ENCODE measurements at places on chromosomes 1 and 21.

DNA sequence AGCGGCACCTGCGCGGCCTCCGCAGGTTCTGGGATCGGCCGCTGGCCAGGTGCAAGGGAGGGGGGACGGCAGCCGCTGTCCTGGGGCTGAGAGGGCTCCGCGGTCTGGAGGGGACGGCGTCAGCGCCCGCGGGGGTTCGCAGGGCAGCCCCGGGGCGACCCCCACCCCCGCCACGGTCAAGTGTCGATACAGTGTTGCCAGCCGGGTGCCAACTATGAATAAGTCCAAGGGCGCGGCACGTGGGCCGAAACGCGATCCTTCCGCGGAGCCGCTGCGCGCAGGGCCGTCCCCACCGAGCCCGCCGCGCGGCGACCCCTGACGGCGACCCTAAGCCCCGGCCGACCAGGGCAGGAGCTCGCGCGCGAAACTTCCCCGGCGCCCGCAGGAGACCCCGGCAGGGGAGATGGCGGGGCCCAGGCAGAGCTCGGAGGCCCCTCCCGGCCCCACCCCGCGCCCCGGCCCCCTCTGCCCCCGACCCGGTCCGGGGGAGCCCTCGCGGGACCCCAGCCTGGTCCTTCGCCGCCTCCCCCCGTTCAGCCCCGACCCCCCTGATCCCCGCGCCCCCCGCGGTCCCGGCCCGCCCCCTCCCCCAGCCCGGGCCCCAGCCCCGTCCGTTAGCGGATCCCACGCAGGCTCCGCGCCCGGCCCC, 586 bp upstream of the AGPAT3 start:
- DNase-seq: no peak

DNA sequence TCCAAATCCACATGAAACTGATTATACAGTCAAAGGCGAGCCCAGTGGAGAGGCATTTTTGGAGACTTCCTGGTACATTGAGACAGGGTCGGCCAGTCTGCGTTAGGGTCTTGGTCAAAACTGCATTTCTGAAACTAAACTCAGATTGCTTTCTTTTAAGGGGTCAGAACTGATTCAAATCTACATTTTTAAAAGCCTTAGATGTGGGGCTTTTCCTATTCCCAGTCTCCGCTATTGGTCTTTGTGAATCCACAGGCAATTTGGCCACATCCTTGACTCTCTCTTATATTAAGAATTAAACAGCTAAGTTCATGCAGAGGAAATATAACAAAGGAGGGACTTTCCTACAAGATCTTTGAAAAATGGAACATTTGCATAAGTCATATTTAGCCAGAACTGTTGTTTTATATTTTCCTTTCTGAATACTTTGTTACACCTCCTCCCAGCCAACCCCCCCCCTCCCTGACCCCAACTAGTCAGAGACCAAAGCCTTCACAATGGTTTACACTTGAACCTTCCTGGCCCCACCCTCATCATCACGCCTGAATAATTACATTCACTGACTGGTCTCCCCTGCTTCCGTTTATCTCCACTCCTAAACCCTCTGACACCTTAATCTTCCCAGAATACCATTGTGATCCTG, 30.9 kb downstream of the SELL start:
- no peak for DNase-seq

GRCh38 chr21:45803618-45804340, 160.3 kb downstream of the PCBP3 start:
- no peak for DNase-seq

DNA sequence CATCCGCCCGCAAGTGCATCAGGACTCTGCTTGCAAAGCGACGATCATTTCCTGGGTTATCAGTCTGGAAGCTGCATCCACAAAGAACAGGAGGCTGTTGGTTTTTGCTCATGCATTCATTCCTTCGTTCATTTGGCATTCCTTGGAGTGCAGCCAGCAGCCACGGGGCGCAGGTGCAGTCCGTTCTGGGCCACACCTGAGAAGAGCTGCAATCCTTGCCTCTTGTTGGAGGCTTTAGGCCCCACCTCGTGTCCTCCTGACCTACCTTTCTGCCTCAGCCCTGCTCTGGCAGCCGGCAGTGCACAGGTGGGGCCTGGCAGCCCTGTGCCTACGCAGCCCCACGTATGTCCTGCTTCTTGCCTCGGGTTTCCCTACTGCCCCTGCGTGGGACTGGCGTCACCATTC, 19.6 kb upstream of the C2CD2 start:
- DNase-seq: no peak

Measured in GM18507 (cell line).